Activated CD8-positive, alpha-beta memory T cell treated with anti-CD3 and anti-CD28 coated beads for 48 hours (primary cell): ENCODE measurements at places on chromosomes 1 and 21.

DNA sequence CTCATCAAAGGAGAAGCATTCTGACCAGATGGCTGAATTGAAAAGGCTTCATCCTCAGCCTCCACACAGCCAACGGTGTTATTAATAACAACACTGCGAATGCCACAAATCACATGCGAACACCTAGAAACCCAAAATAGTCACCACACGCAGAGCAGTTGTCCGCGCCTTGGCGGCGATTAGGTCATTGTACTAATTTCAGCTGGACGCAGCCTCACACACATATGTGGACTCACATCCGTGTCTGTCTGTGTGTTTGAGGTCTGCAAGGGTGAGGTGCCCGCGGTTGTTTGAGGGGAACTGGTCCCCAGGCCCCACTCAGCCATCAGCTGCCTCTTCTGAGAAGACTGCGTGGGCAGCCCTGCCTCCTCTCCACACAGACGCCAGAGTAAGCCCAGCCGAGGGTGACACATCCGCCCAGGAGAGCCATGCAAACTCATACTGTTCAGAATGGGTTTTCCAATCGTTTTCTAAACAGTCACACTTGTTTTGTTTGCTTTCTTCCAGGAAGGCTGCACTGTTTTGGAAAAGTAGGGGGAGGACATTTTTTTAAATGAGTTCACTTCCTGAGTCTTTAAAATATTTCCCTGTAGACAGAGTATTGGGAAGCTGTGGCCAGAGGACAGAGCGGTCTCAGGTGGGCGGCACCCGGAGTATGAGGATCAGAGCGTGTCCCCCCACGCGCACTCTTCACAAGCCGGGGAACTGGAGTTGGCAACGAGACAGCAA, 53.4 kb downstream of the TOMM20 start:
- DNase-seq = peak; percentile 67

- no peak for DNase-seq
Observed at GRCh38 chr1:160143695-160144094, 7.7 kb upstream of the ATP1A4 start.

DNA sequence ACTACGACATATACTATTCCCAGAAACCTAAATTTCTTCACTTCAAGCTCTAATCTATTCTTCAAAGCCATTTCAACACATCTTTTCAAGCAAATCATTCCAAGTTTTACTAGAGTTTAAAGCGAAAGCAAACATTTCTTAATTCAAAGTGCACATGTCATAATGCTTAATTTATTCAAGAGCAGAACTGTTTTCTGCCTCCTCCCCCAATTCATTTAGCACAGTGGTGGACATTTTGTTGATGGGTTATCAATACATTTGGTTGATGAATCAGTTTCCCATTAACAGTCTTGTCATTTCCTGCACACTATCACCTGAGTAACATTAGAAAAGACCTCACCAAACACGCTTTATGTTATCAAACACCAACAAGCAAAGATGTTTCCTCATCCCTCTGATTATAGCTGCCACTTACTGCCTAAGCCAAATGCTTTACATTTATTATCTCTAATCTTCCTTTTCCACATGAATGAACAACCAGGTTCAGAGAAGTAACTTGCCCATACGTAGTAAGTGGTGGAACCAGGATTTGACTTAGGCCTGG, 2.0 kb downstream of the SRSF4 start:
- DNase-seq = no peak

DNA sequence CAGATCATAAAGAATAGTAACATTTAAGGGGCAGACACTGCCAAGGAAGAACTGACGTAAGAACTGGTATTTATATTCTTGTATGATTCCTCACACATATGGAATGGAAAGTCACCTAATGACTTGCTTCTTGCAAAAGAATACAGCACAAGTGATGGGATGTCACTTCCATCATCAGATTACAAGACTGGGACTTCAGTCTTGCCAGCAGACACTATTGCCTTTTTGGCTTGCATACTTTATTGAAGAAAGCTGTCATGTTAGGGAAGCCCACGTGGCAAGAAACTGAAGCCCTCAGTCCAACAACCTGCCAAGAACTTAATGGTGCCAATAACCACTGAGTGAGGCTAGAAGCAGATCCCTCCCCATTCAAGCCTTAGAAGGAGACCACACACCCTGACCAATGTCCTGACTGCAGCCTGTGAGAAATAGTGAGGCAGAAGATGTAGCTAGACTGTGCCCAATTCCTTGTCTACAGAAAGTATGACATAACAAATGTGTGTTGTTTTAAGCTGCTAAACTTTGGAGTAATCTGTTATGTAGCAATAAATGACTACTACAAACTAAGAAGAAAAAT, 12.0 kb downstream of the EGLN1 start:
- DNase-seq = no peak

DNA sequence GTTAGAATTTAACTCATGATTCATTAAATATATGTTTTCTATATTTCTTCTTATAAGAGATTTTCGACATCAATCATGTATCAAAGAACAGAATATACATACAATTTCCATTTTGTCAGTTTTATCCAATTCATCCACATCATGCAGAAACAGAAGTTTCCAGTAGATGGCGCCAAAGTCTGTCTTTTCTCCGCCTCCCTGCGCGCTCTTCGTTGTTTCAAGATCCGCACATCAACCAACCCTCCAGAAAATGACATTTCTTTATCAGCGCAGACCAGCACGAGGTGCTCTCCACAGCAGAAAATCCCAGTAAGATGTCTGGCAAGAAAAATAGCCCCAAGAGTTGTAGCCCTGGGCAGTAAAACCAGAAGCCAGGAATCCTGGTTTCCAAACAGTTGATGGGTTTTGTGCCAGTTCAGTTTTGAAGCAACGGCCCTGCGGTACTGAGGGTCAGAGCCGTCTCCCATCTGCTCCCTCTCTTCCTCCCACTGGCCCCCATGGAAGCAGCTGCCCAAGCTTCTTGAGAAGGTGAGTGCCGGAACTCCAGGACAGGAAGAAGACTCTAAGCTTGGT, 38.6 kb upstream of the GPR137B start:
- no peak for DNase-seq
